ENCODE measurements at places on chromosomes 5 and 9.

DNA sequence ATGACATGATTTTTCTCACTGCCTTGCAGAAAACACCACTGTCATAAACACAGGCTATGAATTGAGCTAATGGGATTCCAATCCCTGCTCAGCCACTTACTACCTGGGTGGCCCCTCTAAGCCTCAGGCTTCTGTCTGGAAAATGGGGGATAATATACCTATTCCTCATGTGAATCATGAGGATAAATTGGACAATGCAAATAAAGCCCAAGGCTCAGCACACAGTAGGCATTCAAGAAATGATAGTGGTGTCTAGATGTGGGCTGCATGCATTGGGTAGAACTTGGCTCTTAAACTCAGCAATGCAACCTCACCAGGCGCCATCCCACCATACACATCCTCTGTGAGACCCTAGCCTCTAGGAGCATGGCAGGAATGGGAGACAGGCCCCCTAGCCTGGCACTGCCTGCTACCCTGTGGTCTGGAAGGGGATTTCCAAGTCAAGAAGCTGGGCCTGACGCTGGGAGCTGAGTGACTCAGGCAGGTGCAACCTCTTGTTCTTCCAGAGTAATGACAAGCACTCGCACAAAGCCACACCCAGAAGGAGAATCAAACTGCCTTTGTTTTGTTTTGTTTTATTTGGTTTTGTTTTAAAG is 2.3 kb upstream of the TNIP1 start:
- DNase-seq, result no peak

DNA sequence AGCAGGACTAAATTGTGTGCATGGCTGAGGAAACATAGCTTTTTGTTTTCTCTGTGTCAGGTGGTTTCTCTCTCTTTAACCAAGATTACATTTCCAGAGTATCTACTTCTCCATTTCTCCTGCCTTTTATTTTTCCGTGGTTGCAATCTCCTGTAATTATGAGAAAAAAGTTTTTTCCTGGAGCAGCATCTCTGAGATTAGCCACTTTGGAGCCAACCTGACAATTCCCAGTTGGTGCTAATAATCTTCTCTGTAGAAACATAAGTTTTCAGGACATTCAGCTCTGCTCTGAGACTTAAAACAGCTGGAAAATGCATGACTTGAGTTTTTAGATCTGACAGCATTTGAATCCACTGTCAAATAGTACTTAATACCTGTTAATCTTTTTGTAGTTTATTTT is 67.1 kb upstream of the GAS1 start:
- no peak for DNase-seq

DNA sequence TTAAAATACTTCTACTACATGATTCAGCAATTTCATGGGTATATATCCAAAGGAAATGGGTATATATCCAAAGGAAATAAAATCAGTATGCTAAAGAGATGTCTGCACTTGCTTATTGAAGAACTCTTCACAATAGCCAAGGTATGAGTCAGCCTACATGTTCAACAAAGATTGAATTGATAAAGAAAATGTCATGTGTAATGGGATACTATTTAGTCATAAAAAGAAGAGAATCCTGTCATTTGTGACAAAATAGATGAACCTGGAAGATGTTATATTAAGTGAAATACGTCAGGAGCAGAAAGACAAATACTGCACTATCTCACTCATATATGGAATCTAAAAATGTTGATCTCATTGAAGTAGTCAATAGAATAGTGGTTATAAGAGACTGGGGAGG is 944.5 kb upstream of the CTNND2 start:
- DNase-seq, result no peak

DNA sequence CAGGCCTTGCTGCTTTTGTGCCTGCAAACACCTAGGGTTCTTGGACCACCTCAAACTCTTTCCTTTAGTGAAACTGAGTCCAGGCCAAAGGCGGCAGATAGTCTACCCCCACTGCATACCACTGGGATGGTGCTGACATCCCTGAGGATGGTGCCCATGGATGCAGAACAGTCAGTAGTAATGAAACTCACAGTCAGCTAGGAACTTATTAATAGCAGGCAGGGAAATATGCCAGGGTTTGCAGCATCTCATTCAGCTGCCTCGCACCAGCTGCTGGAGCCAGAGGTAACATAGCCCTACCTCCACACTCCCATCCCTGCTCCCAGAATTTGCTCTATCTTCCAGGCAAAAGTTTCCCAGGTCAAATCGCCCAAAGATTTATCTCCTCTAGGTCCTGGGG is 189.1 kb downstream of the SREK1 start:
- DNase-seq, result no peak

DNA sequence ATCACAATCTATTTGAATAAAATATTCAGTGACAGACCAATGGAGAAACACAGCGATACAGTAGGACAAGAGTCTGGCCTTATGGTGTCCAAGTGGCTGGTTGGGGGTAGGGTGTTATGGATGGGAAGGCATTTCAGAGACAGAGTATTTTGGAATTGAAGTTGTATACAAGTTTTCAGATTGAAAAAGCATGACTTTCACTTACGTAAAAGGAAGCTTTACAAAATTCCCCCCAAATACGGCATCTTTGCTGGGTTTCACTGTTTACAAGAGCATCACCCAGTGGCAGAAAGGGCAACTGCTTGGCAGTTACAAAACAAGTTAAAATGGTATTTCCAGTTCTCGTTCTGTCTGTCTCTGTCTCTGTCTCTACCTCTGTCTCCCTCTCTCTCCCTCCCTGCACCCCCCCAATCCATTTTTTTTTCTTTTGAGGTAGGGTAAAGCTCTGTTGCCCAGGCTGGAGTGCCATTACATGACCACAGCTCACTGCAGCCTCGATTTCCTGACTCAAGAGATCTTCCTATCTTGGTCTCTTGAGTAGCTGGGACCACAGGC is 86.2 kb downstream of the PTPN3 start:
- peak; percentile 41 for DNase-seq

- DNase-seq, result no peak
Measured at GRCh38 chr9:127123064-127123890, 842 bp upstream of the ANGPTL2 start.

DNA sequence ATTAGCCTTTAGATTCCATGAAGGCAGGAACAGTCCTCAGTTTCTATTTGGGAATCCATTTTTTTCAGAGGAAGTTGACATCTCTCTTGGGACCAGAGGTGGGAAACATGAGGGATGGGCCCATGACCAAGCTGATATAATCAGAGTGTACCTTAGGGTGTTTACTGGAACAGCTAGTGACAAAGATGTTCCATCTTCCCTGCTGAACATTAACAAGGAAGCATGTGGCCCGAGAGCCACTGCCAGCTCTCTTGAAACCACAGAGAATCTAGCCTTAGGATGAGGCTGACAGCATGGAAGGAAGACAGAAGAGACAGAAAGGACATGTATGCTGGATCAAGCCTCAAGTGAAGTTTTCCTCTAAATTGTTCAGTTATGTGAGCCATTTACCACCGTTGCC is 16.0 kb downstream of the AQP3 start:
- DNase-seq, result no peak

GRCh38 chr5:16867577-16867953 is 68.5 kb downstream of the MYO10 start:
- DNase-seq, result no peak

DNA sequence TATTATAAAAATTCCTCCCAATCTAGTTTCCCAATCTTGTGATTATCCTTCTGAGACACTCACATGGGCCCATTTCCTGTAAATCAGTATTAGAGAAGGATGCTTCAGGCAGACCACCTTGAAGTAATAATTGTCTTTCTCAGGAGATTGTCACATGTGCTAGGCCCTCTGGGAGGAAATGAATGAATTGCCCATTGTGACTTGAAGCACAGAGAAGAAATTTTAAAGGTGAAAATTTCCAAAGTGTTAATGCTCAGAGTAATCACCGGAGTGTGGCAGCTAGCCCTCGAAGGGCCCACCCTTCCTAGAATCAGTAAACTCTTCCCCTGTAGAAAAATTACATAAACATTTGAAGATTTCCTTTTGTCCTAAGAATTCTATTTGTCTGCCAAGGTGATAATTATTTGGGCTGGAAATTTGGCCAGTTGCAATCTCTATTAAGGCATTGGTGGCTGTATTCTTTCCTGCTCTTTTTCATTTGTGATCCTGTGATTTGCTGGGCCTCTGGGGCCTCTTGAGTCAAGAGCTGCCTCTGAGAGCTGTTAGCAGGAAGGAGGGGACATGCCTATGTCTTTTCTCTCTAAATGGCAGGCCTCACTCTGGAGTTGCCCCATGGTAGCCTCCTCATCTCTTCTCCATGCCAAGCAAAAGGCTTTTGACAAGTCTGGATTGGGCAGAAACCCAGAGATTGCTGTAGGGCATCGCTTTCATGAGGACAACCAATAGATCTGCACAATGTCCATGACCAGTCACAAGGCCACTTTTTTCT is 371.5 kb upstream of the ACTBL2 start:
- DNase-seq, result no peak

DNA sequence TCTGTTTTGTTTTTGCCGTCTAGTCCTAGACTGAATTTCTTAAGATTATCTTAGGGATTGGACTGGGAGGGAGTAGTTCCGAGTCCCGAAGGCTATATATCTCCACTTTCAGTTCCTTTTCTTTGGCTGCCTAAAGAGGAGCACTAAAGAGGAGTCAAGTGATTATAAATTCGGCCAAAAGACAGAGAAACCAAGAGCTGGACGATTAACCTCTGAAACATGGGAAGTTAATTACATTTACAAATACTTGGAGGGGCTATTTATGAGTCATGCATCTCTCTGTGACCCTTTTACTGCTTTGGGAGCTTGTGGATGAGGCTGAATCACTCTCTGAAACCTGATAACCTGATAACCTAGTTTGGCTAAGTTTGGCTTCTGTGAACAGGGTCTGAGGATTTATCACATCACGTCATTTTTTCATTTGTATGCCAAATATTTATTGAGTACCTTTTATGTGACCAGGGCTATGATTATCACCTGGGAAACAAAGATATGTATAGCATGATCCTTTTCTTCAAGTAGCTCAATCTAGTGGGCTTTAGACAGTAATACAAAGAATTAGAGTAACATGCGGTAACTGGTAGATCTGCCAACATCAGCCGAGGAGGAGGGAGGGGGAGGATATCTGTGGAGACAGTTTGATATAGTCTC is 180.9 kb downstream of the CD180 start:
- DNase-seq, result no peak

- DNase-seq, result no peak
Measured at GRCh38 chr9:93624431-93624834, 48.0 kb downstream of the PHF2 start.

DNA sequence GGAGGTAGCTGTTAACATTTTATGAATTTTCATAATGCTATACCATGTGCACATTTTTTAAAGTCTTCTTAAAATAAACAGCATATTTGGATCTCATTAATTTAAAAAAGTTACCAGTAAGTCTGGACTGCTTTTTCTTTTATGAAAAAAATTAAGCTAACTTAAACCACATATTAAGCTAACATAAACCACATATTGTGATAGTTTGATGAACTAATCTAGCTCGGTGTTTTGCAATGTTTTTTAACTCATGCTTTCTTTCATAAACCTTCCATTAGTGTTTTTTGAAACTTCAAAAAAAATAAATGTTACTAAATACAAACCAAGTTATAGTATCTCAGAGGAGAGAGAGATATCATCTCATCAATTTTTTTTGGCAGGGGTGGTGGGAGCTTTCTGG is 26.5 kb downstream of the POLK start:
- no peak for DNase-seq

- DNase-seq, result peak; percentile 79
Measured at GRCh38 chr5:150642567-150642927, 2.1 kb downstream of the SYNPO start.

DNA sequence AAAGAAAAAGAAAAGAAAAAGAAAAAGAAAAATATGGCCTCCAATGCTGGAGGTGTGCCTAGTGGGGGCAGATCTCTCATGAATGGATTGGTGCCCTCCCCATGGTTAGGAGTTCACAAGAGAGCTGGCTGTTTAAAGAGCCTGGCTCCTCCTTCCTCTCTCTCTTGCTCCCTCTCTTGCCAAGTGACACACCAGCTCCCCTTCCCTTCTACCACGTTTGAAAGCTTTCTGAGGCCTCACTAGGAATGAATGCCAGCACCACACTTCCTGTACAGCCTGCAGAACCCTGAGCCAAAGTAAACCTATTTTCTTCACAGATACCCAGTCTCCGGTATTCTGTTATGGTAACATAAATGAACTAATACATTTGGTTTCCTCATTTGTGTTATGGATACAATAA is 14.4 kb upstream of the GALNT10 start:
- no peak for DNase-seq

- peak; percentile 11 for DNase-seq
Measured at GRCh38 chr5:41371738-41372137, 138.7 kb downstream of the PLCXD3 start.

DNA sequence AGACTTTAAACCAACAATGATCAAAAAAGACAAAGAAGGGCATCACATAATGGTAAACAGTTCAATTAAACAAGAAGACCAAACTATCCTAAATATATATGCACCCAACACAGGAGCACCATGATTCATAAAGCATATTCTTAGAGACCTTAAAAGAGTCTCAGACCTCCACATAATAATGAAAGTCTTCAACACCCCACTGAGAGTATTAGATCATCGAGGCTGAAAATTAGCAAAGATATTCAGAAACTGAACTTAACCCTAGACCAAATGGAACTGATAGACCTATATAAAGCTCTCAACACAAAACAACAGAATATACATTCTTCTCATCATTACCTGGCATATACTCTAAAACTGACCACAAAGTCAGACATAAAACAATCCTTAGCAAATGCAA is 11.7 kb upstream of the SPINK14 start:
- no peak for DNase-seq

Data from H54 (cell line).